ENCODE measurements at places on chromosomes 13 and 19. TPM values are rescaled to one million over a fixed set of nuclear protein-coding genes. Genes with fewer than 3 reads are reported as not detected.

- no peaks in the 10 kb centered on the region for H3K4me1 ChIP-seq
- no peaks in the 10 kb centered on the region for H3K27me3 ChIP-seq
- H3K4me3 ChIP-seq = no peak overlapping the region
- DNase-seq = no peak
Observed at GRCh38 chr13:22062478-22063205, 391.8 kb downstream of the FGF9 start.

- no peaks in the 10 kb centered on the region for H3K4me1 ChIP-seq
- no peak overlapping the region for H3K4me3 ChIP-seq
- no peak overlapping the region for H3K27ac ChIP-seq
Observed at GRCh38 chr19:56126983-56127780, 6.1 kb upstream of the ZNF787 start.

GRCh38 chr13:24539500-24540165, 27.1 kb upstream of the PARP4 start:
- DNase-seq = no peak
- no peak overlapping the region for H3K27ac ChIP-seq
- no peaks in the 10 kb centered on the region for H3K36me3 ChIP-seq
- peaks cover 5% of the 10 kb centered on the region for H3K4me1 ChIP-seq
- no peak overlapping the region for H3K4me3 ChIP-seq
- peaks cover 29% of the 10 kb centered on the region for H3K27me3 ChIP-seq

- peaks cover 9% of the 10 kb centered on the region for H3K4me1 ChIP-seq
- H3K27me3 ChIP-seq = no peaks in the 10 kb centered on the region
- H3K36me3 ChIP-seq = peaks cover 31% of the 10 kb centered on the region
- DNase-seq = no peak
Observed at GRCh38 chr19:47269596-47269995, 5.1 kb upstream of the INAFM1 start.

DNA sequence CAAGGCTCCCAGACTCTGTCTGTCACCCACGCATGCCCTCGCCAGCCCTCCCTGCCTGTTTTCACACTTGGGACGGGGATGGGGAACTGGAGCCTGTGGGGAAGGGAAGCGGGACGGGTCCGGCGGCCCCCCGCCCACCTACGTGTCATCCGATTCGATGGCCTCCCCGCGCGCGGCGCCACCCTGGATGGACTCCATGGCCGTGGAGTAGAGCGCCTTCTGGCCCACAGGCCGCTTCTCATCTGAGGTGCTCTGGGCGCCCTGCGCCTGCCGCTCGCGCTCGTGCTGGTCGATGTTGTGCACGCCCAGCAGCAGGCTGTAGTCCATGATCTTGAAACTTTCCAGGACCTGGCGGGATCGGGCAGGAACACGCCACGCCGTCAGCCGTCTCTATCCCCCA, 25.1 kb upstream of the CACTIN start:
- H3K4me3 ChIP-seq = no peak overlapping the region
- peaks cover 11% of the 10 kb centered on the region for H3K4me1 ChIP-seq
- no peak for DNase-seq
- H3K27me3 ChIP-seq = no peaks in the 10 kb centered on the region

- no peaks in the 10 kb centered on the region for H3K4me1 ChIP-seq
- no peak overlapping the region for H3K4me3 ChIP-seq
- H3K27me3 ChIP-seq = peaks cover 2% of the 10 kb centered on the region
- DNase-seq = no peak
- no peaks in the 10 kb centered on the region for H3K36me3 ChIP-seq
Observed at GRCh38 chr13:23995283-23996073, 98.2 kb upstream of the C1QTNF9B start.

DNA sequence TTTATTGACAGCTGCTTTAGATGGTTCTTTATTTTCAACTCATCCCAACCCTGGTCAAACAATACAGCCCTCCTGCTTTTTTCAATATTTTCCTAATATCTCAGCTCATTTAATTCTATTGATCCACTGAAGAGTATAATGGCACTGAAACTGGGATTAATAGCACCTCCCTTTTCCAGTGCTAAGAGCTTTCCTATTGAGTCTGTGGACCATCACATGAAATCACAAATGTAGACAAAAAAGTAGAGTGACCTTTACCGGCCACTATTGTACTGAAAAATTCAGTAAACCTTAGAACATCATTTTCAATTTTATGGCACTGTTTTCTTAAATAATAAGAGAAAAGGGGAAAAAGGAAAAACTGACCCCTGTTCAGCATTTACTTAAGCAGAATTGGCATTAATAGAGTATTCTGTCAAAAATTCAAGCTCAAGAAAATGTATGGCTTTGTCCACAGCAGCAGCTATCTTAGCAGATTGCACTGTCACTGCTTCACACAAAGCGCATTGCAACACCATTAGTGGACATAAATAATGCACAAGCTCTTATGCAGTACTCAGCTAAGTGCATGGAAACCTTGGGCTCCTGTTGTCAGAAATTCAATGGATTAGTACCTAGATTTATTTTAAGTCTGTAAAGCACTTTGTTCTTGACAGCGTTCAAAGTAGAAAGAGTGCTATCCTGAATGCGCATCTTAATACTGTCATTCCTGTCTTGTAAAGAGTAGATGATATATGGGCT, 851.0 kb upstream of the KLHL1 start:
- no peak overlapping the region for H3K4me3 ChIP-seq
- peaks cover 15% of the 10 kb centered on the region for H3K27me3 ChIP-seq
- H3K4me1 ChIP-seq = no peaks in the 10 kb centered on the region

GRCh38 chr13:34349091-34349722, 531.3 kb downstream of the RFC3 start:
- DNase-seq = no peak
- H3K4me1 ChIP-seq = no peaks in the 10 kb centered on the region
- H3K4me3 ChIP-seq = no peak overlapping the region
- H3K36me3 ChIP-seq = no peaks in the 10 kb centered on the region
- no peak overlapping the region for H3K27ac ChIP-seq
- peaks cover 4% of the 10 kb centered on the region for H3K27me3 ChIP-seq

DNA sequence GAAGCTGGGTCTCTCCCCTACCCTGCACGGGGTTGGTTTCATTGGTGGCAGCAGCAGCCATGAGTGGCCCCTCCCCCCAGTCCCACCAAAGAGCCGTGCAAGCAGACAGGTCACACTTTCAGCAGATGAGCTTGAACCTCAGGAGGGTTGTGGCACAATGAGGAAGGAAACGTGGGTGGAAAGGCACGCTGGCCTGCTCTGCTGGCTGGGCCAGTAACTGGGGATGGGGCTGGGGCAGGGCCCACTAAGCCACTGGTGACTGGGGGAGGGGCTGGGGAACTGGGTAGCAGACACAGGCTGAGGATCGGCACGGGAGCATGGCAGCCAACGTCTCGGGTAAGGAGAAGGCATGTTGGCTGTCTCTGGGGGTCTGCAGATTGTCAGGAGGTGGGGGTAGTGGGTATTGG, at the start of gene P2RY11:
Gene P2RY11 (plus strand): TSS at position 289 of the 407 bp plus-strand sequence. CDS start 29 bp downstream, at position 318.
- no peak for DNase-seq
- H3K36me3 ChIP-seq = peaks cover 71% of the 10 kb centered on the region
- no peak within 1 kb of the TSS for H3K4me3 ChIP-seq
- peak within 1 kb of the TSS; percentile 30 for H3K27ac ChIP-seq

- peaks cover 5% of the 10 kb centered on the region for H3K4me1 ChIP-seq
- no peak overlapping the region for H3K27ac ChIP-seq
- peak; percentile 17 for DNase-seq
Observed at GRCh38 chr19:33815380-33816340, 19.0 kb downstream of the KCTD15 start.

- no peak overlapping the region for H3K27ac ChIP-seq
- H3K4me3 ChIP-seq = no peak overlapping the region
- H3K36me3 ChIP-seq = no peaks in the 10 kb centered on the region
- H3K27me3 ChIP-seq = no peaks in the 10 kb centered on the region
Observed at GRCh38 chr19:53553156-53553555, 15.2 kb downstream of the ZNF331 start.

DNA sequence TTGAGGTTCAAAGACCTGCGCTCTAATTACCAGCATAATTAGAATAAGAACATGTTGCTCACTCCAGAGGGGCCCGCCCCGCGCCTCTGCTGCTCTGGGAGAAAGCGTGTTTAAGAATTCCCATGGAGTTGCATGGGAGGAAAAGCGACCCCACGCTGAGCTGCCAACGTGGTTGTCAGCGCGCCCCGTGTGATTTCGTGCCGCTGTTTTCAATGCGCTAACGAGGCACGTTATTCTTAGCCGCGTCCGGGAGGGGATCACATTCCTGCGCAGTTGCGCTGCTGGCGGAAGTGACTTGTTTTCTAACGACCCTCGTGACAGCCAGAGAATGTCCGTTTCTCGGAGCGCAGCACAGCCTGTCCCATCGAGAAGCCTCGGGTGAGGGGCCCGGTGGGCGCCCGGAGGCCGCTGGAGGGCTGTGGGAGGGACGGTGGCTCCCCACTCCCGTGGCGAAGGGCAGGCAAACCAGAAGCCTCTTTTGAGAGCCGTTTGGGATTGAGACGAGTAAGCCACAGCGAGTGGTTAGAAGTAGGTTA, 173.8 kb upstream of the SOX1 start:
- H3K36me3 ChIP-seq = no peaks in the 10 kb centered on the region
- H3K27me3 ChIP-seq = peaks cover 45% of the 10 kb centered on the region
- peak; percentile 62 for DNase-seq
- peaks cover 9% of the 10 kb centered on the region for H3K4me1 ChIP-seq
- no peak overlapping the region for H3K27ac ChIP-seq

DNA sequence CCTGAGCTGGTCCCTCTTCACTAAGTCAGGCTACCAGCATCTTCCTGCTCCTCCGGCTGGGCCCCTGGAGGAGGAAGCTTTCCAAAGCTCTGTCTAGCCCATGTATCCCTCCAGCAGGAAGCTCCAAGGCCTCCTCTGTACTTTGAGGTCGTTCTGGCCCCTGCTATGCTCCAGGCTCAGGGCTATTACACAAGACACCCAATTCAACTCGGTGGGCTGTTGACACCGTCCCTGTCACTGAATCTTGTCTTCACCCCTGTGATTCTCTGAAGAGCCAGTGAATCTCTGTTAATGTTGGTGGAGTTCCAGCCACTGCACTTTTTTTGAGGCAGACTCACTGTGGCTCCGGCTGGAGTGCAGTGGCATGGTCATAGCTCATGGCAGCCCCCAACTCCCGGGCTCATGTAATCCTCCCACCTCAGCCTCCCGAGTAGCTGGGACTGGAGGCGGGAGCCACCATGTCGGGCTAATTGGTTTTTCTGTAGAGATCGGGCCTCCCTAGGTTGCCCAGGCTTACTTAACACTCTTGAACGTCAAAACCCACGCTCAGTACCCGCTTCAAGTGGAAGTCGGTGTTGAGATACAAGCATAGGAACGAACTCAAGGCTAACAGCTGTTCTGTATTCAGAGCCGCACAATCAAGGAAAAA, 512 bp upstream of the REX1BD start:
- peaks cover 29% of the 10 kb centered on the region for H3K4me1 ChIP-seq
- peak overlapping the region; percentile 83 for H3K4me3 ChIP-seq
- no peak for DNase-seq
- H3K36me3 ChIP-seq = peaks cover 3% of the 10 kb centered on the region
- H3K27ac ChIP-seq = peak overlapping the region; percentile 96

- H3K36me3 ChIP-seq = peaks cover 6% of the 10 kb centered on the region
- DNase-seq = no peak
- H3K27me3 ChIP-seq = no peaks in the 10 kb centered on the region
- H3K4me1 ChIP-seq = no peaks in the 10 kb centered on the region
- H3K27ac ChIP-seq = no peak overlapping the region
- no peak overlapping the region for H3K4me3 ChIP-seq
Observed at GRCh38 chr13:21436582-21436981, 22.5 kb downstream of the ZDHHC20 start.

- no peaks in the 10 kb centered on the region for H3K27me3 ChIP-seq
- no peak overlapping the region for H3K4me3 ChIP-seq
- H3K27ac ChIP-seq = no peak overlapping the region
- peaks cover 4% of the 10 kb centered on the region for H3K4me1 ChIP-seq
- no peak for DNase-seq
Observed at GRCh38 chr13:27079421-27079958, 92.1 kb downstream of the USP12 start.

- no peaks in the 10 kb centered on the region for H3K36me3 ChIP-seq
- no peak for DNase-seq
- H3K27me3 ChIP-seq = no peaks in the 10 kb centered on the region
- H3K4me1 ChIP-seq = no peaks in the 10 kb centered on the region
- H3K27ac ChIP-seq = no peak overlapping the region
- no peak overlapping the region for H3K4me3 ChIP-seq
Observed at GRCh38 chr13:114088863-114089262, 43.6 kb downstream of the RASA3 start.

DNA sequence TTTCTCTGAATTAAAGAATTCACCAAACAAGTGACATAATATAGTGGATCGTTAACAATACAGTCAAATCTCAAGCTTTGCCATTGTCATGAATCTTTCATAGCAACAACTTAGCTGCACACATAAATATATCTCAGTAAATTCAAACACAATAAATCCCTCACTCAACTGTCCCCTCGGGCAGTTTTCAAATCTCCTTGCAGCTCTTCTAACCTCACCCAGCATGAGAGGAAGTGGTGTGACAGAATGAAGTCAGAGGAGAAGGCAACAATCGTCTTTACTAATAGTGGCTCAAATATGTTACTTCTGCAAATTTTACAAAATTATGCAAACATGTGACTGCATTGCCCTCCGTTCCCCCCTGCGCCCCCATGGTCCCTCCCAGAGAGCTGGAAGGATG, 148.2 kb downstream of the RAP2A start:
- no peak overlapping the region for H3K27ac ChIP-seq
- no peak overlapping the region for H3K4me3 ChIP-seq
- H3K4me1 ChIP-seq = no peaks in the 10 kb centered on the region
- H3K36me3 ChIP-seq = no peaks in the 10 kb centered on the region

- no peak for DNase-seq
- no peak overlapping the region for H3K4me3 ChIP-seq
- H3K27ac ChIP-seq = no peak overlapping the region
Observed at GRCh38 chr13:80516818-80517348, 176.0 kb upstream of the SPRY2 start.

DNA sequence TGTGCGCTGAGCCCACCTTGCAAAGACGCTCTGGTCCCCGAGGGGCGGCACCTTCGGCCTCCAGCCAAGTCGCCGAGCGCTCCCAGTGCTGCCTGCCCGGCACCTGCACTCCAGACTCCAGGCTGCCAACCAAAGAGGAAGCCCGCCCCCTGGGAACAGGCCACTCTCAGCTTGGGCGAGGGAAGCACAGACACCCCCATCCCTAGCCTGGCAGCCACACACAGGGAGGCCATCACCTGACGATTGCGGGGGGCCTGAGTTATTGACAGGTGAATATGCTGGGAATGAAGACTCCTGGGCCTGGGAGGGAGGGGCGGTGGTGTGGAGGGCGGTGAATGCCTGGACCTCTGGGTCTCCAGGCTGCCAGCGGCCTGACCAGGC, 10.3 kb upstream of the ZNF492 start:
- H3K27ac ChIP-seq = no peak overlapping the region
- DNase-seq = no peak
- H3K4me1 ChIP-seq = no peaks in the 10 kb centered on the region
- H3K4me3 ChIP-seq = no peak overlapping the region
- H3K27me3 ChIP-seq = no peaks in the 10 kb centered on the region

- DNase-seq = no peak
- H3K4me1 ChIP-seq = no peaks in the 10 kb centered on the region
- no peak overlapping the region for H3K4me3 ChIP-seq
- no peak overlapping the region for H3K27ac ChIP-seq
- H3K36me3 ChIP-seq = no peaks in the 10 kb centered on the region
Observed at GRCh38 chr13:20658451-20659040, 45.0 kb upstream of the IL17D start.

KLK12 gene
- total RNA-seq = not detected

OR7D4 gene
- not detected for total RNA-seq

ARID3A gene
- total RNA-seq = 19.6 TPM

ZNF665 gene
- total RNA-seq = 1.2 TPM

RNF17 gene
- total RNA-seq = not detected

ANKLE1 gene
- 17.5 TPM for total RNA-seq

CEACAM8 gene
- not detected for total RNA-seq

VSTM1 gene
- total RNA-seq = not detected

CGB7 gene
- not detected for total RNA-seq

ZNF540 gene
- total RNA-seq = 0.24 TPM

ZNF415 gene
- 1.7 TPM for total RNA-seq

All from A673 (cell line).